ENCODE measurements at places on chromosomes 3 and 15.

GRCh38 chr15:74038707-74039655, 43.4 kb downstream of the GOLGA6A start:
- no peak for DNase-seq

- DNase-seq = no peak
Observed at GRCh38 chr3:54713455-54713854, 214.4 kb downstream of the LRTM1 start.

- no peak for DNase-seq
Observed at GRCh38 chr3:188342991-188343732, 189.2 kb downstream of the LPP start.

DNA sequence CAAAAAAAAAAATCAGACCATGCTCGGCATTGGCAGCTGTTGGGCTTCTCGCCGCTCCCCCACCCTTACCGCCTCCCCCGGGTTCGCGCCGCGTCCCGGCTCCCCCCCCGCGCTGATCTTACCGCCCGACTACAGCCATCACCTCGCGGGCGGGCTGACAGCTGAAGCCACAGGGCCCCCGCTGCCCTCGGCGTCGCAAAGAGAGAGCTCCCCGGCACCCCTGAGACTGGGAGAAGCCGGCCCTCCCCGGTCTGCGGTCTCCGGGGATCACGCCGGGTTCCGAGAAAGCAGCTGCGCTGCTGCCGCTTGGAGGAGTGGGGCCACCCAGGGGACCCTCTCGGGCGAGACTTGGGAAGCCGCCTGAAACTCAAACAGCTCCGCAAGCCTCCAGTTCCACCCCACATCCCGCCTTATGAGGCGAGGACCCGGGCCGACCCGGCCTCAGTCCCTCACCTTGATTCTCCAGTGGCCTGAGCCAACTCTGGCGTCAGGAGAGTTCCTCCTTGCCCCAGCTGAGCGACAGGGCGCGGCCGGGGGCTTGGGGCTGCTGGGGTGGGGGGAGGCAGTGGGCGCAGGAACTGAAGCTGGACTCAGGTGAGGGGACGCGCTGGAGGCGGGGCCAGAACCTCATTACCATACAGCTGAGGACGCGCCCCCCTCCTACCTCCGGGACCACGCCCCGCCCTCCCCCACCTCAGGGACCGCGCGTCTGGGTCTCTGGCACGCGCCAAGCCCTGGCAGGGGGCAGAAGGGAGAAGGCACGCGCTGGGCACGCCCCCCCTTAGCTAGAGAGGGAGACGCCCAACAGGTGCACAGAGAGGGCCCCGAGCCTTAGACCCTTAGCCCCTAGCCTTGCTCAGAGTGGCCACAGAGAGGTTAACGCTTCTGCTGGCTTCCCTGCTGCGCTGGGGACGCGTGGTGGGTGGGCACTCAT, 1.0 kb upstream of the DLL4 start:
- no peak for DNase-seq

GRCh38 chr15:92062505-92062904, 209.0 kb downstream of the SLCO3A1 start:
- no peak for DNase-seq

- no peak for DNase-seq
Observed at GRCh38 chr3:40661284-40661683, 136.5 kb downstream of the ZNF621 start.

GRCh38 chr15:93707751-93708150, 523.6 kb upstream of the MCTP2 start:
- DNase-seq = no peak

- DNase-seq = no peak
Observed at GRCh38 chr15:29968099-29968894, 114.5 kb upstream of the GOLGA8J start.

DNA sequence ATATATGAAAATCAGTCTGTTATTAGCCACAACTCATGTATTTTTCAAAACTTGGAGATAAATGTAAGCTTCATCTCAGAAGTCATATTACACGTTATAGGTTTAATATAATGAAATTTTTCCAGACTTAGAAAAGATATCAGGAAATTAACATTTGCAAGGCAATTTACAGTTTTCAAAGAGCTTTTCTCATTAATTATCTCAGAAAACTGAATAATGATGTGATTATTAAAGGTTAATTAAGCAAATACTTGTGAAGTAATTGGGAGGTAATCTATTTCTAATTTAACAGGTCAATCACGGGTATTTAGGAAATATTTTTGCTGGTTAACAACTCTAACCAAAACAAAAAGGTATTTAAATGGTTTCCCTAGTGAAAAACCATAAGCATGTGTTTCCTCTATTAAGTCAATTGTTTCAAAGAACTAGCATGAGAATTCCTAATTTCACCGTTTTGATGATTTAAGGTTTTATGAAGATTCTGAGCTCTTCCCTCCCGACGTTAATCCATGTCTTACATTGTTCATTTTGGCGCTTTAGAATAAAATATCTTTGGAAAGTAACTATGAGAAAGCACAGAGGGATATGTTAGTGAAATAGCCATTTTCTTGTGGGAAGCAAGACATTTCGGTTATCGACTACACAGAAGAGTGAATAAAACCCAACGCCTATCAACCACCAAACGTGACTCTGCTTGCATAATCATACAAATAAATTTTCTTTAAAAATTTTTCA, 1.5 kb upstream of the NEO1 start:
- DNase-seq = no peak

- no peak for DNase-seq
Observed at GRCh38 chr3:40805456-40805855, 280.7 kb downstream of the ZNF621 start.

DNA sequence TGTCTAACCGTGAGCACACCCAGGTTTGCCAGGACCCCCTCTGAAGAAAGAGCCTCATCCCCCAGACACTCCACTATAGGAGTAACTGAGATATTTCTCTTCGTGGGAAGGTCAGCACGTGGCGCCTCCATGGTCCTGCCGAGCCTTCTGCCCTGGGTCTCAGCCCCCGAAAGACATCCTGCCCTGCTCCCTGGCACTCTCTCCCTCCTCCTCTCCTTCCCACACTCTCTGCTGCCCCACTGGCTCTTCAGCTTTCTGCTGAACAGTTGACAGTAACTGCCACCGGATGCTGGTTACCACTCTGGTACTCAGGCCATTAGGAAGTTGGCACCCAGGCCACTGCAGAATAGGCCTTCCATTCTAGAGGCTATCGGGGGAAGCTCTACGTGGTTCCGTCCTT, 185.2 kb downstream of the UACA start:
- no peak for DNase-seq

DNA sequence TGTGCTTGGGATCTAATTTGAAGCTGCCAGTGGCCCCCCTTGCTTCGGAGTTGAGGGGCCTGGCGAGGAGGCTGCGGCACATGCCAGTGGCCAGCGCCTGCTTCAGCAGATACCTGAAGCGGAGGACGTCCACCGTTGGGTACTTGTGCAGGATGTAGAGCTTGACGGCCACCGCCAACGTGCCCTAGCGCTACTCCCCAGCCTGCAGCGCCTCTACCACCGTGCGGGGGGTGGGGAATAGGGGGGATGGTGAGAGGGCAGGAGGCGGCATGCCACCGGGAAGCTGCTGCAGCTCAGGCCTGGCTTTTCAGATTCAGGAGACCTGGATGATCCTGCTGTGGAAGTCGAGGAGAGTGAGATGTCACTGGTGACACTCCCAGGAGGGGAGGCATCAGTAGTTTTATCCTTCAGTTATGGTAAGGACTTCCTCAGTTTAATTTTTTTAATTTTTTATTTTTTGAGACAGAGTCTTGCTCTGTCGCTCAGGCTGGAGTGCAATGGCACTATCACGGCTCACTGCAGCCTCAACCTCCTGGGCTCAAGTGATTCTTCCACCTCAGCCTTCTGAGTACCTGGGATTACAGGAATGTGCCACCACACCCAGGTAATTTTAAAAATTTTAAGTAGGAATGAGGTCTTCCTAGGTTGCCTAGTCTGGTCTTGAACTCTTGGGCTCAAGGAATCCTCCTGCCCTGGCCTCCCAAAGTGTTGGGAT, 150.6 kb upstream of the FRMD4B start:
- DNase-seq = no peak

DNA sequence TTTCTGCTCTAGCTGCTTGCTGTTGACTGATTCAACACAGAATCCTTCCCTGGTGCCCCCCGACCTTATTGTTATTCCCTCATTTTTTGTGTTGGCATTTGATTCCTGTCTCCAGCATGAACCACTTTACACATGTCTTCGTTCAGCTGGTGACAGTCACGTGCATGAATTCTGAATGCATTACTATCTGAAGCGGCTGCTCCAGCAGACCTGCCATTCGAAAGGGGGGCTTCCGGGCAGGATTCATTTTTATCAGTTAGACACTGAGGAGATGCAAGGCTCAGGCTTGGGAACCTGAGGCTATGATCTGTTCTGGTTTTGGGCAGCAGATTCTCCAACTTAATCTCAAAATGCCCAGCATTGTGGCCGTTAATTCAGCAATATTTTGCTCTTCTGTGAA, 336.2 kb downstream of the EPHB1 start:
- DNase-seq = no peak

DNA sequence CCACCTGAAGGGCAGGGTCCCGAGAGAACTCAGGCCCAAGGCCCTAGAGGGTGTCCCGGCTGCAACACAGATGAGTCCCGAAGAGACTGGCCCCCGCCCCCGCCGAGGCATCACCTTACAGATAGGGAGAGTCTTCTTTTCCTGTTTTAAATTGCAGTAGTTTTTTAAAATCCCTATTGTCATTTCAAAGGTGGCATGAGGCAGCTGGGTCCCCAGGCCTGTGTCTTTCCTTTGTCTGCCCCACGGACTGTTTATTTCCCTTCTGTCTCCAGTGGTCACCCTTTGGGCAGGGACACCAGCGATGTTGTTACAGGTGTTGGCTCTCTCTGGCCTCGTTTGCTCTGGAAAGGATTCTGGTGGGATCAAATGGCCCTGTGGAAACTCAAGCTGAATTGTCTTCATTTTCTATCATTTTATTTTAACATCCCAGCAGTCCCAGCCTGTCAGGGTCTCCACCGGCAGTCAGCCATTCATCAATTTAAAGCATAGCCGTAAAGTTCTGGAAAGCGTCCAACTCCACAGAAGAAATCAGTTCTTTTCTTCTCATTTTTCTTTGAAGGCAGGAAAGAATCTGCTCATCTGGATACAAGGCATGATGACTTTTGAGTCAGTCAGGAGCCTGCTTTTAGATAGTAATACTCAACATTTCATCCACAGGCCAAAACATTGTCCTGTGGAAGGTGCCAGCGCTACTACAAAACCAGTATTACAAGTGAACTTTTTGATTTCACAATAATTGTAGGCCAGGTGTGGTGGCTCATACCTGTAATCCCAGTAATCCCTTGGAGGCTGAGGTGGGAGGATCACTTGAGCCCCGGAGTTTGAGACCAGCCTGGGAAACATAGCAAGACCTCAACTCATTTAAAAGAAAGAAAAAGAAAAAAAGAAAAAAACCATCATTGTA, 96.2 kb downstream of the HES1 start:
- no peak for DNase-seq

DNA sequence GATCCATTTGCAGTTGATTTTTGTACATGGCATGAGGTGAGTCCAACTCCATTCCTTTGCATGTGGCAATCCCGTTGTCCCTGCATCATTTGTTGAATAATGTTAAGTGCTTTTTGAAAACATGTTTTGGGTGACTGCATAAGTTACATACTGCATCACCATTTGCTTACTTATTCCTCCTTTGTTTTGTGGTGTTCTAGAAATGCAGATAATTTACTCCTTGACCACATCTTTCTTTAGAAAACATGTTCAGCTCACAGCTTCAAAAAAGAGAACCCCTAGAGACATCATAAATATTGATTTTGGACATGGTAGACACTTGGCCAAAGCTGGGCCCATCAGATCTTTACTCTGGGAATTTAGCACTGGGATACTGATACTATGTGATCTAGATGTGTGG, 135.3 kb upstream of the DAZL start:
- DNase-seq = no peak

DNA sequence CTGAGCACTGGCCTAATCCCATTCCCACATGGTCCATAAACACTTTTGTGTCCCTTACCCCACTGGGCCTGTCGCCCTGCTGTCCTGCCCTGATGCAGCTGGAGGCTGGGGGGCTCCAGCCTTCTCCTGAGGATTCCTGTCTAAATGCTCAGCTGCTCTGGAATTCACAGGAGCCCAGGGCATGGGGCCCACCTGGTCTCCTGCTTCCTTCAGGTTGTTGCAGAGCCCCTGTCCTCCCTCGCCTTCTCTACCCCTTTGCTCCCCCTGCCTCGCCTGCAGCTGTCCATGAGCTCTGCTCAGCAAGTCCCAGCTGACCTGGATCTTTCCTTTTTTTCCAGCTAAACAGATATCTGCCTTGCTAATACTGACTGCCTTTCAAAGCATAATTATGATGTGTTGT, 286.9 kb downstream of the XXYLT1 start:
- no peak for DNase-seq

- no peak for DNase-seq
Observed at GRCh38 chr3:123758081-123758564, 126.0 kb downstream of the MYLK start.

- DNase-seq = no peak
Observed at GRCh38 chr15:69983696-69984265, 113.9 kb downstream of the TLE3 start.

DNA sequence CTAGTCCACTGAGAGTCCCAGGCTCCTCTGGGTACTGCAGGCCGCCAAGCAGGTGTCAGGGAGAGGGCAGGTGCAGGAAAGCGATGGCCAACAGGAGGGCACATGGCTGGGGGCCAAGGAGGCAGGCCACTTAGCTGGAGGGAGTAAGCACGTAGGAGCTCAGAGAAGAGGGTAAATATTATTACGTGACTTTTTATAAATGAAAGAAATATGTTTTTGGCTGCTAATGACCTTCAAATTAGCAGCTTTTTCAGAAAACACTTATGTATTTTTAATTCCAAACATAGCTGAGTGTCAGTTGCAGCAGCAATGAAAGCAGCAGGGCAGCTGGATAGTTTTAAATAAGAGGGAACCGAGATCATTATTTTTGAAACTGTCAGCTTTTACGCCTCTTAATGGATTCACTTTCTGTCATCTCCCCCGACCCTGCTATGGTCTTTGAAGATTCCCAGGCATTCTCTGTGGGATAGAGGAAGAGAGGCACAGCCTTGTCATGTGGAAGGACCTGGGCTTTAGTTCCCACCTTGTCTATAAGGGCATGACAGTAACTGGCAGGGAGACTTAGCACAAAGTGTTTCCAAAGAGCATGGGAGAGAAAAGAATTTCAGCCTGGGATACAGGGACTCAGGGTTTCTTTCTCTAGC, 477.1 kb downstream of the EPHB1 start:
- DNase-seq = no peak

DNA sequence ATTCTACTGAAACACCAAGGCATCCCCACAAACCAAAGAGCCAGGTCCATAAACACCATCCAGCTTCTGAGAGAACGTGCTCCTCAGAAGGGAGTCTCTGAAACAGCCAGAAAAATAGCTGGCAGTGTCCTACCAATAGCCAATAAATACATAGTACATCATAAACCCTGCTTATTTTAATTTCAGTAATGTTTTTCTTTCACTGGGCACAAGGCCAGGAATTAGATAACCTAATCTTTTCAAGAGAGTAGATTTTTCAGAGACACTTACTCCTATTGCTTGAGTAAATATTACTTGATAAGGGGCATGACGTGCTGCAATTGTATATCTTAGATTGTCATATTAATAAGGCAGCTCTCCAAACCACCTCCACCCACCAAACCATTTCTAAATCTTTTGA, 22.7 kb downstream of the GADL1 start:
- no peak for DNase-seq

Data from CD4-positive, alpha-beta T cell (primary cell).